ENCODE measurements at places on chromosomes 3 and 15. TPM values are rescaled to one million over a fixed set of nuclear protein-coding genes. Genes with fewer than 3 reads are reported as not detected.

GRCh38 chr3:179432021-179432420, 19.2 kb downstream of the GNB4 start:
- DNase-seq, result no peak

- no peak for DNase-seq
Measured at GRCh38 chr3:114307222-114307830, 13.5 kb downstream of the TIGIT start.

GRCh38 chr3:169634618-169635236, 28.8 kb downstream of the MECOM start:
- no peak for DNase-seq

GNAT1 gene
- polyA plus RNA-seq, result not detected

GRCh38 chr3:129313415-129313664, 34.7 kb downstream of the HMCES start:
- no peak for DNase-seq

FRMD5 gene
- polyA plus RNA-seq, result 0.51 TPM

THPO gene
- 4.0 TPM for polyA plus RNA-seq

GRCh38 chr15:33211176-33211808, 16.8 kb upstream of the FMN1 start:
- DNase-seq, result peak; percentile 30

GRCh38 chr3:62372621-62373041, 719 bp downstream of the FEZF2 start:
- no peak for DNase-seq

- no peak for DNase-seq
Measured at GRCh38 chr15:62879770-62880169, 162.8 kb upstream of the TPM1 start.

EPHB3 gene
- polyA plus RNA-seq, result 22.0 TPM

- DNase-seq, result peak; percentile 28
Measured at GRCh38 chr3:138673641-138674530, 65.3 kb downstream of the FAIM start.

- DNase-seq, result peak; percentile 68
Measured at GRCh38 chr3:16516695-16517481, 3.4 kb upstream of the RFTN1 start.

GRCh38 chr3:127821394-127821793, 921 bp downstream of the MGLL start:
- DNase-seq, result no peak

- no peak for DNase-seq
Measured at GRCh38 chr3:35745802-35746484, 106.6 kb downstream of the ARPP21 start.

DNA sequence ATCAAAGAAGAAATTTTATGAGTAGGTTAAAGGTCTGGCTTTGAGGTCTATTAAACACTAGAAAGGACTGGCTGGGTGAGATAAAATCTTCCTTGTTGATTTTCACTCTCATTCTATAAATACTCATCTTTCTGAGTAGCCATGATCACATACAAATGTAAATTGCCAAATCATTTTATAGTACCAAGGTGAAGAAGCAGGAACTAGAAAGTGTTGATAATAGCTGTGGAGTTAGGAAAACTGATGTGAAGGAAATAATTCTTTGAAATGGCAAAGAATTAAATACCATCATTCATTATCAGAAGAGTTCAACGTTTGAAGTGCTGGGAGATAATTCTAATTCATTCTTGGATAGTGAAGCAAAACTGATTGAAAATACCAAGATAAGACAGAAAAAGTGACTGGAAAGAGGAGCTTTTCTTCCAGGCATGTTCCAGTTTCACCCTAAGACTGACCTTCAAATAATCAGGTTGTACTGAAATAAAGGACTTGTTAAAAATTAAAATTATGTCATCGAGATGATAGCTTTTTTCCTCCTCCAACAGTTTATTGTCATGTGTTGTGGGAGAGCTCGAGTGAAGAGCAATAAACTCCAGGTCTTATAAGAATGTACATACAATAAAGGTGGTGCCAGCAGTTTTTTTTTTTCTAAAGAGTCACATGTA, 17.4 kb downstream of the THBS1 start:
- no peak for DNase-seq

DNA sequence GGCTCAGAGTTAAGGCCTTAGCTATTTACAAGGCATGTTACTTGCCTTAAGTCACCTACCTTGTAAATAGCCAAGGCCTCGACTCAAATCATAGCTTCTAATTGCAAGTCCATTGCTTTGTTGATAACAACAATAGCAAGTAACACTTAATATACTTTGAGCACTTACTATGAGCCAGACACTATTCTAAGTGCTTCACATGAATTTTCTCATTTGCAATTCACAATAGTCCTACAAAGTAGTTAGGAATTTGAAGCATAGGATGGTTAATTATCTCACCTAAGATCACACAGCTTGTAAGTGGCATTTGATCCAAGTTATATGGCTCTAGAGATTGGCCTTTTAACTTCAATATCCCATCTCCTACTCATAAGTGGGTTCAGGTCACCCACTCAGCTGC, 28.4 kb downstream of the SLC9A9 start:
- no peak for DNase-seq

- DNase-seq, result peak; percentile 65
Measured at GRCh38 chr15:99424978-99425656, 140.7 kb upstream of the MEF2A start.

MAPKBP1 gene
- polyA plus RNA-seq, result 18.6 TPM

ADCY5 gene
- 4.7 TPM for polyA plus RNA-seq

GRCh38 chr15:78811825-78812183, 540 bp upstream of the ADAMTS7 start:
- DNase-seq, result no peak

DNA sequence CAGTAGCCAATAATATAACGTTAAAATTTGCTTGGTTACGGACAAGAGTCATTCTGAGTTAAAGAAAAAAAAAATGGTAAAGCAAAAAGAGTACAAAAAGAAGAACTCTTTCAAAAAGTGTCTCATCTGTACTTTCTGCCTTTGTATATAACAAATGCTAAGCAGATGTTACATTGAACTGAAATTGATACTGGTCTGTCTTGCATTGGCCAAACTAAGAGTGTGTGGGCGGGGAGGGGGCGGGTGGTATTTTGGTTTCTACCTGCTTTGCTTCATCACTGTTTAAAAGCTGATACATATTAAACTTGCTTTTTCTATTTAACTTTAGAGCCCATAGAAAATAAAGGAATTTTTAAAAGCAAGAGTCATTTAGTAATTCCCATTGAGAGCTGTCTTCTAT, 215.0 kb upstream of the THBS1 start:
- no peak for DNase-seq

LIPC gene
- polyA plus RNA-seq, result 34.3 TPM

DNA sequence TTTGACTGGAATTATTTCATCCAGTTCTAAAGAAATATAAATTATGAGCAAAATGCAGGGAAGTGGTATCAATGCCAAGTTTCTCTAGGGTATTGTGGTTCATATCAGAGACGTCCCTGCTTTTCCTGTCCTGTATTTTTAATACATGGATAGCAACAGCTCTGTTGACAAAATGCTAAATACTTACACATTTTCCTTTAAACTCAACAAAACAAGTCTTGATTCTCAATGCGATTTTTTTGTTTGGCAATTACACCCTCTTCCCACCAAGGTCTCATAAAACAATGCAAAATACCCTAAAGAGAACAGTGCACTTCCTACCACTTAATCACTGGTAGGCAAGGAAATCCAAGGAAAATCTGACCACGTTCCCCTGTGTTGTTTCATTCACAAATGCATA, 120.0 kb downstream of the DUT start:
- DNase-seq, result no peak

- DNase-seq, result no peak
Measured at GRCh38 chr3:151552589-151552988, 91.7 kb upstream of the IGSF10 start.

DNA sequence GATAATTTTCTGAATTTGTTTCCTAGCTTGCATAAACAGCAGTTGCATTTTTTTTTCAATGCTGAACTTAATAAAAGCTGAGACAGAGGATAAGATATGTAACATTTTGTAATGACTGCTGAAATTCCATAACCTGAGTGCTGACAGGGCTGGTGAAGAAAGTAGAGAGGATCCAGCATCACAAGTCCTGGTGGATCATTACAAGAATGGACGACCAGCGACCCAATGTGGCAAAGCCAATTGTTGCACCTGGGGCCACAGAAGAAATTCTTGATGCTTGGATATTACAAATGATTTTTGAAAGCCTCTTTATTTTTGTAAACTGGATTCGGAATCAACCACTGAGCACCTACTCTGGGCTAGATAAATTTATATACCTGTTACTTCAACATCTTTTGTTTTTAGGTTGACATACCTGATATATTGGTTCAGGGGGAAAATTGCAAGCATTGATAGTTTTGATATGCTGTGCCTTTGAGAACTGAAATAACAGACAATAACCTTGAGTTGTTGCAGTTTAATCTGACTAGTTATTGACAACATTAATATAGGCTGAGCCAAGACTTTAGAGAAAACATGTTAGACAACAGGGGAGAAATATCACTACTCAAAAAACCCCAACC, 3.9 kb upstream of the ACTL6A start:
- peak; percentile 85 for DNase-seq

DNA sequence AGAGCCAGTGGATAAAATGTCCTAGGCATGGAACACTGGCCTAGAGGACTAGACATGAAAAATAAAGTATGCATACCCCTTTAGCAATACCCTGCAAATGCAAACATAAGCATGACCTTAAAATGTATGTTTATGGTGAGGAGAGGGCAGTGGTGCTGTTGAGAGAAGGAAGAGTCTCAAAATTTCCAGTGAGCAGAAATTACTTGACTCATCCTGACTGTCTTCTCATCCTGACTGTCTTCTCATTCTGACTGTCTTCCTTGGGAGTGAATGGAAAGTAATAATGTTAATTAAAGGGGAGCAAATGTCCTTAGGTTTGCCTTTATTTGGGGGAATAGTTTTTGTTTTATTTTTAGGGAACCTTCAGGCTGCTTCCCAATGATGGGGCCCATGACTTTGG, 121.5 kb upstream of the GALNT15 start:
- no peak for DNase-seq

CDCP1 gene
- 4.8 TPM for polyA plus RNA-seq

Data from hepatocyte (in vitro differentiated cells).